Activated CD8-positive, alpha-beta memory T cell treated with anti-CD3 and anti-CD28 coated beads, Interleukin-2, amount 10 ng/mL, durations not matched to agents 7 days and 5 days (primary cell): ENCODE measurements at places on chromosomes 6 and 20. TPM values are rescaled to one million over a fixed set of nuclear protein-coding genes. Genes with fewer than 3 reads are reported as not detected.

GRCh38 chr20:45377269-45377668 lies 856 bp downstream of the TP53TG5 start:
- no peak for DNase-seq

- DNase-seq: no peak
These were observed 341.4 kb downstream of the PLCB1 start for GRCh38 chr20:8473459-8473858.

Gene PBOV1
- total RNA-seq: not detected

- DNase-seq: no peak
These were observed 55.1 kb downstream of the STAU1 start for GRCh38 chr20:49132995-49133478.

GRCh38 chr6:36150283-36150682 lies 20.0 kb downstream of the MAPK13 start:
- no peak for DNase-seq

DNA sequence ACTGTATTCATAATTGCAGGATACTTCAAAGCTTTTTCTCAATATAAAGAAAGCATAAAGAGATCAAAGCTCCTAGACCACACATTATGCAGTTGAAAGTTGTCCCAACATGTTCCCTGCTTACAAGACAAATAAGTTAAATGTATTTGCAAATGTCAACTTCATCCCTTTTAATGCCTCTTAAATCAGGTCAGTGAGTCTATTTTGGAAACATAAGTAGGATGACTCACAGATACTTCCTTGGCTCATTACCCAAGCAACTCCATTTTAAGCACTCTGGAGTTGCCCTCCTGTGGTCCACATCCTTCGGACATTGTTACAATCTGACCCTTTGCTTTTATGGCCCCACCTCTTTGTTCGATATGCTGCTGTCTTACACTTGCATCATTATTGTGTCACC lies 162.0 kb downstream of the FAXC start:
- no peak for DNase-seq

GRCh38 chr6:11439017-11439420 lies 98.5 kb upstream of the TMEM170B start:
- no peak for DNase-seq

- DNase-seq: no peak
These were observed 9.1 kb downstream of the PAX1 start for GRCh38 chr20:21714297-21715192.

DNA sequence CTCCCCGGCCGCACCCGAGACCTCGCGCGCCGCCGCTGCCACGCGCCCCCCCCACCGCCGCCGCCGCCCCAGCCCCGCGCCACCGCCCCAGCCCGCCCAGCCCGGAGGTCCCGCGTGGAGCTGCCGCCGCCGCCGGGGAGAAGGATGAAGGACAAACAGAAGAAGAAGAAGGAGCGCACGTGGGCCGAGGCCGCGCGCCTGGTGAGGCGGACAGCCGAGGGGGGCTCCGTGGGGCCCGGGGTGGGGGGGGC lies 426 bp downstream of the ASXL1 start:
- no peak for DNase-seq

Gene CCM2L
- total RNA-seq: not detected

Gene LIME1
- 49.2 TPM for total RNA-seq
